Activated CD4-positive, CD25-positive, alpha-beta regulatory T cell treated with anti-CD3 and anti-CD28 coated beads, Interleukin-2, amount 50 U/mL, for 24 hours (primary cell): ENCODE measurements at places on chromosomes 4 and X.

GRCh38 chr4:73847526-73848182 is 5.4 kb upstream of the PF4V1 start:
- no peak for ATAC-seq

GRCh38 chrX:14775416-14775815 is 97.5 kb downstream of the FANCB start:
- ATAC-seq, result no peak

DNA sequence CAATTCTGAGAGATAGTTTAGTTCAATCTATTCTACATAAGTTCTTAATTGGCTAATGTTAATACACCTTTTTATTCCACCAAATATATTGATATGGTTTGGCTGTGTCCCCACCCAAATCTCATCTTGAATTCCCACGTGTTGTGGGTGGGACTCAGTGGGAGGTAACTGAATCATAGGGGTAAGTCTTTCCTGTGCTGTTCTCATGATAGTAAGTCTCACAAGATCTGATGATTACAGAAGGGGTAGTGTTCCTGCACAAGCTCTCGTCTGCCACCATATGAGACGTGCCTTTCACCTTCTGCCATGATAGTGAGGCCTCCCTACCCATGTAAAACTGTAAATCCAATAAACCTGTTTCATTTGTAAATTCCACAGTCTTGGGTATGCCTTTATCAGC is 11.3 kb downstream of the PPA2 start:
- ATAC-seq, result no peak

DNA sequence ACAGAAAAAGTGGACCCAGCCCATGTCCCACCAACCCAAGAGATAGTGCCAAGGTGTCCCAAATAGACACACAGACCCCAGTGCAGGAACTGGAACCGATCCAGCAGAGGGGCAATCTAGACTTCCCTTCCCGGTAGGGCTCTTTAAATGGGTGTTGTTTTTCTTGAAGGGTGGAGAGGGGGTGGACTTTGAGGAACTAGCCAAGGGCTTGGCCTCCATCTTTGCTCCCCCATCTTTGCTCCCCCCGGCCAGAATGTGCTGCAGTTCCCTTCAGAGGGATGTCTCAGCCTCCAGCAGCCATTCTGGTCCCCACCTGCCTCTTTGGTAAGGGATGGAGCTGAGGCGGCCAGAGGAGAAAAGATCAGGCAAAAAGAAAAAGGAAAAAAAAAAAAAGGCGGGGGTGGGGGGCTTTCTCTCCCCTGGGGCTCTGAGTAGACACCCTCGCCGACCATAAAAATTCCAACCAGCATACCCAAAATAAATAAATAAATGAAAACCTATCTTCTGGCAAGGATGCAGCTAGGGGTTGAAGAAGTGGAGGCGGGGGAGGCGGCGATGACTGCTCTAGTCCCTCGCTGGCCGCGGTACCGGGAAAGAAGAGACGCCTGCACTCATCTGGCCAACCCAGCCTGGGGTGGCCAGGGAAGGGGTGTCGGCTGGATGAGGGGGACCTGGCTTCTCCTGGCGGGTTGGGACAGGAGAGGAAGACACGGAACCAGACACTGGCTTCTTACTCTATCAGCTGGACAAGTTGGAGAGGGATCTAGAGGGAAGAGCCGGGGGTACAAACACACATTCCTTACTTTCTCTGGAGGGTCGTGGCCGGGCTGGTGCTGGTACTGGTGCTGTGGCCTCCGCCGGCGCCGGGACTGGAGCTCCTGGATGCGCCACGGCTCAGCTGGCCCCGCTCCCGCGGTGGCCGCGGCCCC is 38.5 kb upstream of the IQSEC2 start:
- no peak for ATAC-seq

DNA sequence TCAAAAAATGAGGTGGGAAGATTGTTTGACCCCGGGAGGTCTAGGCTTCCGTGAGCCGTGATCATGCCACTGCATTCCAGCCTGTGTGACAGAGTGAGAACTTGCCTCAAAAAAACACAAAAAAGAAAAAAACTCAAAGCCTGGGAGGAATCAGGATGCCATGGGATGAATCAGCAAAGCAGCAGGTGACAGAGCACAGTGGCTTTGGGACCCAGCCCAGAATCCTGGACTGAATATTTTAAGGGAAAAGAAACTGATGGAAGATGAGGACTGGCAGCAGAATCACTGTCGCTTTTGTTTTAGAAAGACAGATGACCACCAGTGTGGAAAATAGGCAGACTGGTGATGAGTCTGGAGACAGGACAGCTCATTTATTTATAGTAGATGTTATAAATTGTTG is 16.6 kb downstream of the S100G start:
- ATAC-seq, result no peak

DNA sequence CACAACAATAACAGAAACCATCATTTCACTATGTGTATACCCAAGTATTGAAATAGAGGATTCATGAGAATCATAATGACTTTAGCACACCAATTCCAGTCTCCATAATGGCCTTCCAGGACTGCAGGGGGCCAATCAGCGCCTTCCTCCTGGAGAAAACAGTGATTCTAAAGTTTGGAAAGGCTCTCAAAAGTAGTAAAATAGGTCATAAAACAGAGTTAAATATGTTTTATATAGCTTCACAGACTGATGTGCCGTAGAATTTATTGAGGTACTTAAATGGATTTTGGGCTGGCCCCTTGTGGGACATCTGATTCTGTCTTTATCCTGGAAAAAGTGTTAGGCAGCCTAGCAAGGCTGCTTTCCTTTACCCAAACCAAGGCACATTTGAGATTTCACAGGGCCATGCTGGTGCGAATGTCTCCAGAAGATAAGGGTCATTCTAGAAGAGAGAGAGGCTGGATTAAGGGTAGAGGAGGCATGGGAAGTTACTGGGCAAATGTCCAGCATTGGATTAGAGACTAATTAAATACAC is 543.9 kb downstream of the GALNTL6 start:
- no peak for ATAC-seq

GRCh38 chrX:134444681-134445080 is 15.3 kb upstream of the HPRT1 start:
- ATAC-seq, result peak; percentile 38

DNA sequence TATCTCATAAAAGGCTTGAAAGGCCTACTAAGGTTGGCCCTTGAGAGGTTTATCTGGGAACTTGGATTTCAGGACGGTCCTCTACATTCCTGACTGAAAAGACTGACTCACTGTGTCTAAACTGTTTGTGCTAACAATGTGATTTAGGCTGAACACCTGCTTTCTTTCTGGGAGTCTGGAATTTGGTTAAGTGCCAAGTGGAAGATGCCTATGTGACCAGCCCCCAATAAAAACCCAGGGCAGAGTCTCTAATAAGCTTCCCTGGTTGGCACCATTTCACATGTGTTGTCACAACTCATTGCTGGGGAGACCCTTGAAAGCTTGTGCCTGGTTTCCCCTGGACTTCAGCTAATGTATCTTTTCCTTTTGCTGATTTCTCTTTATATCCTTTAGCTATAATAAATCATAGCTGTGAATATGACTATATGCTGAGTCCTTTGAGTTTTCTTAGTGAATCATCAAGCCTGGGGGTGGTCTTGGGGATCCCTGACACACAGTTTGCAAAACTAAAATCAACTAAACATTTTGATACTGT is 55.1 kb downstream of the GPR82 start:
- peak; percentile 51 for ATAC-seq

GRCh38 chr4:129532573-129532972 is 436.6 kb downstream of the C4orf33 start:
- no peak for ATAC-seq

- ATAC-seq, result no peak
Observed at GRCh38 chr4:125546272-125546671, 231.5 kb downstream of the FAT4 start.

DNA sequence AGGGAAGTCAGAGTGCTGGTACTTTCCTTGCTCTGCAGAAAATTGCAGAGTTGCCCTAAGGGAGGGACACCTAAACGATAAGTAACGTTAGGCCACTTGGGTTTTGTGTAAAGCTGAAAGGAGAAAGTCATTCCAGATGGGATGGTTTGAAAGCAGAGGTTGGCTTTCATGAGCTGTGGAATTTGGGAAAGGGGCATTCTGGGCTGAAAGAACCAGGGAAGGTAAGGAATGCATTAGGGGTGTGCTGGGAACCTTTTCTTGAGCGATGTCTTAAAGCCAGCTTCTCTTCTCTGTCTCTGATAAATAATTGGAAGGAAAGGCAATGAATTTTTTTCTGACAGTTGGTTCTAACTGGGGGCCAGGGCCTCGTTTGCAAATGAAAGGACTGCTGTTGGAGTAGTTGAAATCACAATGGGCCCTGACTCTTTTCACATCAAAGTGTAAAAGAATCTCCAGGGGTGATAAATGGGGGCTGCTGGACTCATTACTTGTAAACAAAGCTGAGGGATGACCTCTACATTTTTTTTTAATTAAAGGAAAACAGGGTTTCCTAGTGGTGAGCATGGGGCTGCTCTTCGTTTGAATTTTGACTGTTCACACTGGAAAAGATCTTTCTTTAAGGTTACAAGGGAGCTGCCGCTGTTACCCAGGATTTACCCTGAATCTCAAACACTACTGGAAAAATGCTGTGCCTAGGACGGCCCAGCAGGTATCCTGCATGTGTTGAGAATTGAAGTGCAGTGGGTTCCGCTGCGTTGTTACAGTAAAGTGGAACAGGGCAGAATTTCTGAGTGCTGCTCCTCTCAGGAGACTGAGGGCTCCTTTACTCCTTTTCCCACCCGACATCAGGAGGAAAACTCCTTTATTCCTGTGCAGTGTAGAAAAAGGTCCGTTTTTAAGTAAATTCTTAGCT is 25.0 kb downstream of the AFF1 start:
- no peak for ATAC-seq

DNA sequence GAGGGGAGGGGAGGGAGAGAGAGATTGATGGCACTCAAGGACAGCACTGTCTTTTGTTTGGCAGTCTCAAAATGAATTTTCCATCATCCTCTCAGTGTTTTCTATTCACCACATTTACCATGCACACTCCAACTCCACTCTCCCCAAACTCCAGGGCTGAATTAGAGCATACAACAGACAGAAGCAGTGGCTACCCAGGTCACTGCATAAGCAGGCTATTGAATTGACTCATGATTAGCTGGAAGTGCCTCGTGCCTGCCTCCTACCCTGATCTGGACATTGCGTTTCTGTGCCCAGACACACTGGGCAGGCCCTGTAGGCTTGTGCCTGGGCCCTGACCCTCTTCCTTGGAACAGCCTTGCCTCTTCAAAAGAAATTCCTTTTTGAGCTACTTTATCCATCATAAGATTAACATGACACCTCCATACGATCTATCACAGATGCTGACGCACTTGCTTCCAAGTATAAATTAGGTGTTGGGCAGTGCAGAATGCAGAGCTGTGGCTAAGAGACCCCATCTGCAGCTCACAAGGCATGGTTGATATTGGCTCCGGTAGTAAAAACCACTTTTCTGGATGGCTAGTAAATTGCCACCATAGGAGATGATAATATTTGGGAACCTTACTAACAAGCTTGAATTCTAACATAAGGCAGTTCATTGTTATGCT is 752.9 kb downstream of the RPA4 start:
- no peak for ATAC-seq

- ATAC-seq, result no peak
Observed at GRCh38 chrX:40773809-40774208, 38.5 kb upstream of the MED14 start.

DNA sequence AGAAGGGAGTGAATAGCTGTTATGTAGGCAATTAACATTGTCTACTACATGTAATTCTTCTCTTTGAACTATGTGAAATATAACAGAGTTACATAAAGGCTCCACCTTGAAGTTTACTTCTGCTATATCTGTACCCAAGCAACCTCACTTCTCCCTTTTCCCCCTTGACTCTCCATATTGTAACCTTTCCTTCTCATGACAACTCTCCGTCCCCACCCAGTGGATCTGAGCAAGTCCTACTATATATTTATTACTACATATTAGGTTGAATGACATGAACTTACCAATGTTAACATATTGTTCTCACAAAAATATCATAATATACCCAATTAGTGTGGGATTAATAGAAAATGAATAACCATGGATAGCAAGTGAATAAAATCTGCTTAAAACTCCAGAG is 93.2 kb upstream of the ATP8A1 start:
- ATAC-seq, result peak; percentile 33

DNA sequence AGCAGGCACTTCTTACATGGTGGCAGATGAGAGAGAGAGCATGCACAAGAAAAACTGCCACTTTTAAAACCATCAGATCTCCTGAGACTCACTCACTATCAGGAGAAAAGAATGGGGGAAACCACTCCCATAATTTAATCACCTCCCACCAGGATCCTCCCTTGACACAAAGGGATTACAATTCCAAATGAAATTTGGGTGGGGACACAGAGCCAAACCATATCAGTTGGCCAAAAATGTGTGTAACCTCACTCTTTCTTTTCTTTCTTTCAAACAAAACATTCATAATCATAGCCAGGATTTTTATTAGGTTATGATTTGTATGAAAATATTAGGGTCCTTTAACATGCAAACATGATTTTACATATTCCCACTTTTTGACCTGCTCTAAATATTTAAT is 222.1 kb downstream of the PCDH18 start:
- ATAC-seq, result no peak

DNA sequence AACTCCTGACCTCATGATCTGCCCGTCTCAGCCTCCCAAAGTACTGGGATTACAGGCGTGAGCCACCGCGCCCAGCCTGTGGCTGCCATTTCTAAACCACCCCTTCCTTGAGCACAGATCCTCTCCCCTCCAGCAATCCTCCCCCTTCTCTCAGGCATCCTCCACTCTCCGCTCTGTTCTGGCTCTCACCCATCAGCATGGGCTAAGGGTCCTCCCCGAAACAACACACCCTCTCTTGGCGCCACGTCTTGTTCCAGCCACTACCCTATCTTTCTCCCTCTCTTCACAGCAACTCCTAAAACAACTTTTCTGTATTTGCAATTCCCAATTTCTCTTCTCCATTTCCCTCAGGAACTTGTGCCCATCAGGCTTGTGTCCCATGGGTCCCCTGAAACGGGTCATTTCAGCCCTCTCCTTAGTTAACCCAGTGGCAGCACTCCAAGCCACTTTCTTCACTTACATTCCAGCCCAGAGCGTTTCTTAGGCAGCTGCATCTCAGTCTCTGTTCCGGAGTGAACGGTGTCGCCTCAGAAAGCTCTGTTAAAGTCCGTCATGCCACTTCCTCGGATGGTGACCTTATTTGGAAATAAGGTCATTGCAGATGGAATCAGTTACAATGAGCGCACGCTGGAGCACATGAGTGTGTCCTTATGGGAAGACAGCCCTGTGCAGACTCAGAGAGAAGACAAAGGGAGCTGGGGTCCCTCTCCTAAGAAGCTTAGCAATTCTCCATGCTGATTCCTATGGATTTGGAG is 28.3 kb upstream of the CLDN24 start:
- no peak for ATAC-seq

- no peak for ATAC-seq
Observed at GRCh38 chr4:163810755-163811154, 316.3 kb downstream of the TMA16 start.
